ENCODE measurements at places on chromosomes 5 and 9.
A peak's percentile ranks its signal among the peaks of the same experiment; 100 is the strongest.

DNA sequence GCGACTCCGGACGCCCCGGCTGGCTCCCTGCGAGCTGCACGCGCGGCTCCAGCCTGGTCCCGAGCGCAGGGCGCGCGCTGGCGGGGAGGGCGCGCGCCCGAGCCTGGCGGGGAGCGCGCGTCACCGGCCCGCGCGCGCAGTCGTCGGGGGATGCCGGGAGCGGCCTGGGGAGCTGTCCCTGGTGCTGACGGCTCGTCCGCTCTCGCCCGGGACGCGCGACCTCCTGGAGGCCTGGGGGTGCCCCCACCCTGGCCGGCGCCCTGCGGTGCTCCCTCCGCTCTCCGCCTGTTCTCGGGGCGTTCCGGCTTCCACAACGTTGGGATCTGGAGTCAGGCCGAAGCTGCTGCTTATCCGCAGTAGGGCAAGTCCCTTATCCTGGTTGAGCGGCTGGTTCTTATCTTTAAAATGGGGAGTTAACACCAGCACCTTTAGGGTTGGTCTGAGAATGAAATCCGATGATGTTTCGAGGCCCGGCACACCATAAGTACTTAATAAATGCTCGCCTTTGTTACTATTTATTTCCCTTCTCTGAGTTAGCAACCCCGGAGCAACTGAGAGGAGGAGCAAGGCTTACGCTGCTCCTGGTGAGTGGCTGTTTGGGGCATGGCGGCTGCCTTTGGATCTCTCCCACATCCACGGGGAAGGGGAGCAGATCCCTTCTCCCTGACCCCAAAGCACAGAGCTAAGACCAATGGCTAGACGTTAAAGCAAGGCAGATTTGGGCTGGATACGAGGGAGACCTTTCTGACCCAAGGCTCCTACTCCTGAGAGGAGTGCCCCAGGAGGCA is at the start of gene FAM163B:
Gene FAM163B, minus strand, starts transcription at position 79 of the 788 bp plus-strand sequence. CDS start 29,166 bp downstream, outside the sequence.
- no peak for DNase-seq

GRCh38 chr5:38531518-38531917 is 24.9 kb downstream of the LIFR start:
- no peak for DNase-seq

DNA sequence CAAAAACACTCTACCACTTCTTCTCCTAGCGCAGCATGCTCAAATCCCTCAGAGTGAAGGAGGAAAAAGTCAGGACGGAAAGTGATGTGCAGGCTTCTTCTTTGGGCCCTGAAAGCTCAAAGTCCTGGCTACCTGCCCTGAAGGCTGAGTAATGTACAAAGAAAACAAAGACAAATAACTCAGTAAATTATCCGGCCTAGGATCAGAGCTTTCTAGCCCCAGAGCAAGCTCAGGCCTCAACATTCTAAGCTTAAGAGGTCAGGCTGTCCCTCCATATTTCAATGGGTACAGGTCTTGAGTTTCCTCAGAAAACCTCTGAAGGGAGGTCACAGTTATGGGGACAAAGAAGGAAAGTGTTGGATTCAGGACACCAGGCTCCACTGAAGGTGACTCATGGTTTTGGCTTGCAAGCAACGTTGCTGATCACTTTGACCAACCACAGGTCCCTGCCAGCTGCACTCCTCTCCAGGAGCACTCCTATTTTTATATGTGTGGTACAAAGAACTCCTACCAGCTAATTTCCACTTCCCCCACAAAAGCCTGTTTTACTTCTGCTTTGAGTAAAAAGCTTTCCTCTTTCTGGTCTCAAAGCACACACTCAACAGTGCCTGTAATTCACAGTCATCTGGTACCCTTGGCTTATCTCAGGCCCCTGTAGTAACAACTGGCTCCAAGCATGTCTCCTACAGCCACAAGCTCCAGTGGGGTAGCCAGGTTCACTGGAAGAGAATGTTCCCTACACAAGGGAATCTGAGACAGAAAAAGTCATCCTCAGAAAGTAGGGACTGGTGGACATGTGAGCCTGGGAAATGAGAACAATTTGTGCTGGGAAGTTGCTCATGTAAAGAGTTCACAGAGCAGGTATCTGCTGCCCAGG is 115.7 kb downstream of the UGCG start:
- no peak for DNase-seq

GRCh38 chr5:127834094-127834531 is 130.9 kb downstream of the CCDC192 start:
- no peak for DNase-seq

- no peak for DNase-seq
Observed at GRCh38 chr9:6498982-6499381, 86.0 kb downstream of the UHRF2 start.

- DNase-seq, result no peak
Observed at GRCh38 chr9:115232181-115232774, 114.3 kb upstream of the TNC start.

DNA sequence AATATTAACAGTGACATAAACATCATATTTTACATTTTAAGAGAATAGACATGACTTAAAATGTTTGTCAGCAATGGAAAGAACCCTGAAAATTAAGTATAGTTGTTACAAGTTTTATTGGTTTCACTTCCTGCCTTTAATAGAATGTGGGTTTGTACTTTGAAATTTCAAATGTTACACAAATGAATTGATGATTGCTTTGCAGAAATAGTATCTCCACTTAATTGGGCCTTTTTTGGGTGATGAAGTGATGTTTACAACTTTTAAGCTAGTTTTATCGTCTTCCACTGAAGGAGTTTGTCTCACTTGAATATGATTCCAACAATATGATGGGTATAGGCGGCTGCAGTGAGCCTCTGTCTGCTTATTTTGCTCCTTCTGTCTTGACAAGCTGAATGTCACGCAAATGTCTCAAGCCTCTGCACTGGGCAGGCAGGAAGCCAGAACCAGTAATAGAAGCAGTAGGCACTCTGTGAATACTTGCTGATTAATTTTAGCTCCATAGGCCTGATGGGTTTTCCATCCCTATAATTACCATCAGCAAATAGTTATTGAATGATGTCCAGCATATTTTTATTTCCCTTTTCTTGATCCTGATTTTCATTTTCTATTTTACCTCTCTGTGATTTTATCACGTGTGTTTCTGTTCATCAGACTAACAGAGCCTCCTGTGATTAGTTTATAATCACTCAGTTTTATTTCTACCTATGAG is 10.6 kb upstream of the NR3C1 start:
- DNase-seq, result no peak

GRCh38 chr5:140322751-140323731 is 20.1 kb upstream of the PFDN1 start:
- DNase-seq, result no peak

GRCh38 chr5:159097784-159098602 is 1.7 kb downstream of the EBF1 start:
- no peak for DNase-seq

DNA sequence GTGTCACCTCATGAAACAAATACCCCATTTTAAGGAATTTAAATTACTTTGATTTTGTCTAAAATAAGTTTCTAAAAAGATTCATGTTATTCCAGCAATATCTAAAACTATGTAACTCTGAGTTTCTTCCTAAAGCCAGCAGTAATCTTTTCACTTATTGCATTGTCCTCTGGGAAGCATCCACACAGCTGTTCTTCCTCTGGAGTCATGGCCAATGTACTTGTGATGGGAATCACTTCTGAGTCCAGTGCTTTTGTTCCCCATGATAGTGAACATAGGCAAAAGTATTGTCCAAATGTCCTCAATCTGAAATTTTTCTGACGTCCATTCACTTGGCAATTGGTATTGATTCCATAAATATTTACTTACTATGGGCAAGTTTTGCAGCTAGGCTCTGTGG is 125.0 kb downstream of the STARD4 start:
- DNase-seq, result no peak

DNA sequence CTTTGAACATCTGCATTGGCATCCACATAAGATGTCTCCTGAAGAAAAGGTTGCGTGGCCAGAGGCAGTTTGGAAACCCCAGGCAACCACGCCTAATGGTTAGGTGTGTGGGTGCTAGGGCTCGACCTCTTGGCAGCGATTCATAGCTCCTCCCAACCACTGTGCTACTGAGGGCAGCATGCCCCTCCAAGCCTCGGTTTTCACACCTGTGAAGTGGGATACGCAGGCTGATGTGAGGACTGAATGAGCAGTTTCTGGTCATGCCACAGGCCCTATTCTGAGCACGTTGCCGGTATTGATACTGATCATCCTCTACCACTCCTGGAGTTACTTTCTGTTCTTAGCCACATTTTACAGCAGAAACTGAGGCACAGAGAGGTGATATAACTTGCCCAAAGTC is 19.1 kb downstream of the NDST1 start:
- no peak for DNase-seq

DNA sequence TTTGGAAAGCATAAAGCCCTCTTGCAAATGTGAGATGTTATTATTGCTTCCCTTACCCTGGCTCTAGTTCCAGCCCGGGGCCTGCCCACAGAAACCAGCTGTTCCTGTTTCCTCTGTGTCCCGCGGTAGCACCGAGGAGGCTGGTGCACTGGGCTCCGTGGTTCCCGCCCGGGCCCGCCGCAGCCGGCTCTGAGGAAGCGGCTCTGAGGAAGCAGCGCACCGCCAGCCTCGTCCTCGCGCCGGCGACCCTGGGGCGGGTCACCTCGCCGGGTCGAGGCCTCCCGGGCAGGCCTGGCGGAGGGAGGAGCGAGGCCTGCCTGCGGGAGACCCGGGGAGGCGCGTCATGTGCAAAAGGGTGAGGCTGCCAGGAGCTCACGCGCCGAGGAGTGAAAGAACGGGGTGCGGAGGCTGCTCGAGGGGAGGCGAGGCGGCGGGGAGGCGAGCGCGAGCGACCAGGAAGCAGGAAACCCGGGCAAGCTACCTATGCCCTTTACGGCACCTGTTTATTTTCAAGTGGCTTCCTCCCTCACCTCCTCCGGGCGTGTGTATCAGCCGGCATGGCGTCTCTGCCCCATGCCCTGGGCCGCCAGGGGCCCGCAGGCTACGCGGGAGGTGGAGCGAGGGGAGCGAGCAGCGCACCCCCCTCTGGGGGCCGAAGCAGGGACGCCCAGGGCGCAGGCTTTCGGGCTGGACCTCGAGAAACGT is 61.3 kb upstream of the MEGF10 start:
- DNase-seq, result peak; percentile 2

DNA sequence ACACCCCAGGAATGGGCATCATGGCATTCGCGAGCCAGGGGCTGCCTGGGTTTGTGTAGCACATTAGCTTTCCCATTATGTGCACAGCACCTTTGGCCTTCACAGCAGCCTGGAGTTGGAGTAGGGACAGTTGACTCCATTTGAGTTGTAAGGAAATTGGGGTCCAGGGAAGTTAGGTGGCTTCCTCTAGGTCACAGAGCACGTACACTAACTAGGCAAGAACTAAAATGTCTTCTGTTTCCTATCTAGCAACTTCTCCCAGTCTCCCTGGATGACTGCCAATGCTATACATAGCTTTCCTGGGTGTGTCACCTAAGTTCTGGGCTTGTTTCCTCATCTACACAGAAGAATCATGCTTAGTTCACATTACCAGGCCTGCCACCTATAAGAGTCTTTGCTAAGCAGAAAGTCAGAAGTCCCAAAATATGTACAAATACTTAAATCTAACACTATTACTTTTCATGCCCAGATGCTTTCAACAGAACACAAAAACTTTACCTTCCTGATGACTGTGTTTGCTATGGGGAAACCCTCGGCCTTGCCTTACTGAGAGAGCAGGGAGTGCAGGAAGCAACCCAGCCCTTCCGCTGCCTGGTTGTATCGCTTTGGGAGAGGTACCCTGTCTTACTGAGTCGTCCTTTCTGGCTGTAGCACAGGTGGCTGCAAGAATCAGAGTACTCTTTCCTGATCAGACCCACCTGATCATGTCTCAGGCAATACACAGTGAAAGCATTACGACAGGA is 12.0 kb downstream of the MACROH2A1 start:
- no peak for DNase-seq

DNA sequence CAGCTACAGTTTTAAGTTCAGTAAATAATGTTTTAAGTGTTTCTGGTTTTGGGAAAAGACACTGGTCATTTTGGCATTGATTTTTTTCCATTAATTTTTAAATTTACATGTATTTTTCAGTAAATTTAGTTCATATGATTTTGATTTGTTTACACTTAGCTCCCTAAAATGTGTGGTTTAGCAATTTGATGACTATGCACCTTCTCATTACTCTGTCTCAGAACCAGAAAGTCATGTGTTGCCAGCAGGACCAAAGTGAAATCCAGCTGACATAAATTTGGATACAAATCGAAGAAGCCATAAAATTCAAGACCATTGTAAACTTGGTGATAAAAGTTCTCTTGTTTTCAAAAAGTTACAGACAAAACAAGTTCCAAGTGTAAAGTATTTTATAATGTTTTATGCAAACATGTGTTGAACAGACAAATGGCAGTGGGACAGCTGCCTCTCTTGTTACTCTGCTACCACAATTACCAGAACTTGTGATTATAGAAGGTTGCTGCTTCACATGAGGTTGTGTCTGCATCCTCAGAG is 354.8 kb downstream of the NR2F1-AS1 start:
- no peak for DNase-seq

GRCh38 chr5:33850100-33850594 is 41.6 kb downstream of the ADAMTS12 start:
- DNase-seq, result peak; percentile 1

GRCh38 chr9:116232424-116233159 is 79.0 kb downstream of the PAPPA start:
- no peak for DNase-seq

DNA sequence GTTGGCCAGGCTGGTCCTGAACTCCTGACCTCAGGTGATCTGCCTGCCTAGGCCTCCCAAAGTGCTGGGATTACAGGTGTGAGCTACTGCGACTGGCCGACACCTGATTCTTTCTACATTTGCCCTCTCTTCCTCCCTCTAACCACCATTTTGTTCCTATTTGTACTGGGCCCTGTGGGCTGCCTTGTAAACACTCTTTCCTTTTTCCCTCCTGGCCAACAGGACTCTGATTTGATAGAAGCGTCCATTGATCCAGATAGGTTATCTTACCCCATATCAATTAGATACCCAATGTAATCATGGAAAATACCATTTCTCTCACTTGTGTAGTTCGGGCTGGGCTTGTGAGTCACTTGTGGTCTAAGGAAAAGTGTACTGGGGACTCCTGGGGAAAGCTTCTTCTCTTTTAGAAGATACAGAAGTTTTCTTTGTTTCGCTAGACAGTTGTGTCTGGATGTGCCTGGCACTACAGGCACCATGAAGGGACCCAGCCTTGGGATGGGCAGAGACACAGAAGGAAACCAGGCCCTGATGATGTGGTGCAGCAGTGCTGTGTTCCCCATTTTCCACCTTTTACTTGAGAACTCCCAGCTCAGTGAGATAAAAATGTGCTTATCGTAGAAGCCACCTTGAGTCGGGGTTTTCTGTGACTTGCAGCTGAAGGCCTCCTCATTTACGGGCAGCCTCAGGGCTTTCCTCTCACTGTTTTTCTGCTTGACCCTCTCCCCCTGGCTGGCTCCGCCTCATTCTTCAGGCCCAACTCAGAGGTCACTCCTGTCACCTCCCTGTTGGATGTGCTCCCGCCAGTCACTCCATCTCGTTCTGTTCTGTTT is 32.8 kb upstream of the CPEB4 start:
- no peak for DNase-seq

DNA sequence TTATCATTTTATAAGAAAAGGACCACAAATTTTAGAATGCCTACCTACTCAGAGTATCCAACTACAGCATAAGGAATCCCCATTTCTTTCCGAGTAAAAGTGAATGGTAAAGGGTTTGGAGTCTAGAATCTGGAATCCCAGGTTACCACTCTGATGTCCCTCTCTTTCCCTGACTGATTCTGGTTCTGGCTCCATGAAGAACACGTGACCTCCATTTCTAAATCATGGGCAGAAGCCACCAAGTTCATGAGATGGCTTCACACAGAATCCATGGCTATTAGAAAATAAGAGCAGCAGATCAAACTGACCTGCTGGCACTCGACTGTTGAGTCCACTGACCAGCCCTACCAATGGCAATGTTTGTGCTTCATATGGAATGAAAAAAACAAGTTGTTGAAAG is 40.7 kb downstream of the PFDN1 start:
- DNase-seq, result no peak

GRCh38 chr9:97666907-97667686 is 30.0 kb downstream of the XPA start:
- DNase-seq, result no peak
